ENCODE measurements at places on chromosomes 7 and 10. TPM values are rescaled to one million over a fixed set of nuclear protein-coding genes. Genes with fewer than 3 reads are reported as not detected.

DNA sequence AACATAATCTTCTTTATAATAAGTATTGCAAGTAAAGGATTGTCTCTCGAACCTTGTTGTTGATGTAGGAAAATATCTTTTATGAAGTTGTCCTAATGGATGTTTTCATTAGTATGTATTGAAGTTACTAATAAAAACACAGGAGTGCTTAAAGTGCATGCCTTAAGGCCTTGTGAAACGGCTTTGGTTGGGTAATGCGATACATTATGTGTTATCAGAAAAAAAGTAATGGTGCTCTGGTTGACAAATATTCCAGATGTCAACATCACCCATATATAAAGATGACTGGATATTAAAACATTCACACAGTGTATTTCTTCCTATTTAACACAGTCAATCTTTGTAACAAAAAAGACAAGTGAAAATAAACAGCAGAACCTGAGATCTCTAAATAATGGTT, 310.7 kb downstream of the PRKG1 start:
- DNase-seq, result no peak

GRCh38 chr10:108090476-108091215, 926.1 kb upstream of the SORCS1 start:
- DNase-seq, result no peak

- no peak for DNase-seq
Measured at GRCh38 chr10:13485623-13486022, 43.2 kb downstream of the BEND7 start.

- DNase-seq, result no peak
Measured at GRCh38 chr7:85573844-85574243, 387.0 kb upstream of the SEMA3D start.

- peak; percentile 93 for DNase-seq
Measured at GRCh38 chr10:70887804-70888800, at the start of gene PCBD1. Gene PCBD1 (minus strand): TSS chr10:70888565. CDS start chr10:70888533, 32 bp downstream.

- DNase-seq, result no peak
Measured at GRCh38 chr10:4770801-4771553, 55.0 kb upstream of the AKR1E2 start.

- DNase-seq, result no peak
Measured at GRCh38 chr10:91149550-91149949, 70.9 kb upstream of the PCGF5 start.

- no peak for DNase-seq
Measured at GRCh38 chr7:34322841-34323240, 335.2 kb upstream of the NPSR1 start.

DNA sequence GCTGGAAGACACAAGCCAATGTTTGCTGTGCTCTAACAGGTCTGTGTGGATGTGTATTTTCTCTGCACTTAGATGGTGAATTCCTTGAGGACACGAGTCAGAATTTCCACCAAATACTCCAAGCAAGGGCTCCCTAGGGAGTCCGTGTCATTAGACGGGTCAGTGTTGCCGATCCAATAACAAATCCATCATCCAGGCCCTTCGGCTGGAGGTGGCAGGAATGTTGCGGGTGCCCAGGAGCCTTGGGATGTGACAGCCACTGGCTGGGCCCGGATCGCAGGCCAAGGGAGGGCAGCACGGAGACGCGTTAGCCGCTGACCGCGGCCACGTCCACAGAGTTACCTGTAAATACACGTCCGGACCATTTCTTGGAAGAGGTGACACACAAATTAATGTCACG, 186.8 kb downstream of the WDR37 start:
- peak; percentile 26 for DNase-seq

- DNase-seq, result no peak
Measured at GRCh38 chr10:119896061-119896655, 3.6 kb downstream of the SEC23IP start.

- DNase-seq, result no peak
Measured at GRCh38 chr7:23712368-23713284, 2.6 kb downstream of the STK31 start.

DNA sequence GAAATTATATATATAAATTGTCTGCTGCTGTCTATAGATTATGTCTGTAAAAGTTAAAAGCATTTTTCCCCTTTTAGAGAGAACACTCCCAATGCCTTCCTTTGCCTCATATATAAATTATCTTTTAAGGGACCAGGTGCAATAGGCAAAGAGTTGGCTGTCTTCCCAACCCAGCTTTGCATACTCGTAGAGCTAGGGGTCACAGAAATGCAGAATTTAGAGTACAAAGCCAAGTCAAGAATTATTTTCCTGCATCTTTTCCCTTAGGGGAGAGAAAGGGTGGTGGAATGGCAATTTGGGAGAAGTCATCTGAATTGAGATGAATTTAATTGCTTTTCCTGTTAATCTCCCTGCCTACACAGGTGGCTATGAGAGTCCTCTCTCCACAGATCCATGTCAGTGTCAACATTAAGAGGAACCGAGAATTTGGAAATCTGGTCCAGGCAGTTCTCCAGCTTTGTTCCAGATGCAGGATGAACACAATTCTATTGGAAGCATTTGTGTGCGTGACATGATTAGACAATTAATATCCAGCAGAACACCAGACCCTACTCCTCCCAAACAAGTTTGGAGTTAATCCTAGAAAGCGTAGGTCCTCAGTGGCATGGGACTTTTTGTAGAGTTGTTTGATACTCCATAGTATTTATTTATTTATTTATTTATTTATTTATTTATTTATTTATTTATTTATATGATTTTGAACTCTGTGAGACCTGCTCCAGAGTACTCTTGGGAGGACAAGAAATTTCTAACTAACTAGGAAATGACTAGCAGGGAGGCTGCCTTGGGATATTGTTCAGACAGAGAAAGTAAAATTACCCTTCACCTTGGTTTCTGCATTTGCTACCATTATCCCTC, 80.3 kb upstream of the SKAP2 start:
- no peak for DNase-seq

DNA sequence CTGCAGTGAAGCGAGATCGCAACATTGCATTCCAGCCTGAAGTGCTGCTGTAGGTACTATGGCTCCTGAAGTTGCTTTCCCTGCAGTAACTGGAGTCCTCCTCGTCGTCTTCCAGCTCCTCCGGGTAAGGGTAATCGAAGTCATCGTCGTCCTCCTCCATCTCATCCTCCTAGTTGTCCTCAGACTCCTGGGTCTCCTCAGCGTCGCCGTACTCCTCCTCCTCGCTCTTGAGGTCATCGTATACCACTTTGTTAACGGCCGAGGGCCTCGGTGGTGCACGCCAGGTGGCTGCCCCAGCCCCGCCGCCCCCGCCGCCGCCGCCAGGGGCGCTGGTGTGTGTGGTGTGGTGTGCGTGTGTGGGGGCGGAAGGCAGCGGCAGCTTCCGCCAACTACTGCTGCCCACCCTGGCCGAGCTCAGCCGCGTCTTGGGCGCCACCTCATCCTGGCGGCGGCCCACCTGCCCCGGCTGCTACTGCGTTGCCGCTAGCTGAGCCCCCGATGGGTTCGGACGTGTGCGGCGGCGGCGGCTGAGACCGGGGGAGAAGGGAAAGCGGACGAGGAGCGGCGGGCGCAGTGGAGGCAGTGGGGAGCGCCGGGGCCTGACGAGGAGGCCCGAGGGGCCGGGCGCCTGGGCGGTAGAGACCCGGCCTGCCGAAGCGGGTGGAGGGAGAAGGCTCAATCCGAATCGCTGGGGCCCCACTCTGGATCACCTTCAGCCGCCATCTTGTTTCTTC, 11.8 kb upstream of the ACBD5 start:
- DNase-seq, result peak; percentile 79

DNA sequence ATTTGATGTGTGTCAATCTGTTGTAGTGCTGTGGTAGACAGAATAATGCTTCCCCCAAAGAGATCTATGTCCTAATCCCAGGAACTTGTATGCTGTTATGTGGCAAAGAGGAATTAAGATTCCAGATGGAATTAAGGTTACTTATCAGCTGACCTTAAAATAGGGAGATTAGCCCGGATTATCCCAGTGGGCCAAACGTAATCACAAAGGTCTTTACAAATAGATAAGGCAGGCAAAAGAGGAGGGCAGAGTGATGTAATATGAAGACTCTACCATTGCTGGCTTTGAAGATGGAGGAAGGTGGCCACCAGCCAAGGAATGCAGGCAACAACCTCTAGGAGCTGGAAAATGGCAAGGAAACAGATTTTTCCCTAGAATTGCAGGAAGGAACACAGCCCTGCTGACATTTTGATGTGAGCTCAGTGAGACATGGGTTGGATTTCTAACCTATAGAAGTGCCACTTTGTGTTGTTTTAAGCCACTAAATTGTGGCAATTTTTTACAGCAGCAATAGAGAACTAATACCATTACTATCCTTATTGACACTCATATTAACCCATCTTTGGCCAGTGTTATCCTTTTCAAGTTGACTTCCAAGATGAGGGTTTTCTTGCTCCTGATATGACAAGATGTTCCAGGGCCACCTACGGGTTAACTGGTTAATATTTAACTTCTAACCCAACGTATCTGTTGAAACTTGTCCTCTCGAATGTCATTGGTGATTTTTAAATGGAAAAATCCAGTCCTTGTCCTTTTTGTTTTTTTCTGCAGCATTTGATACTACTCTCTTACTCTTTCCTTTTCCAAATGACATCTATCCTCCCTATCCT, 29.3 kb downstream of the CYCS start:
- DNase-seq, result no peak

DNA sequence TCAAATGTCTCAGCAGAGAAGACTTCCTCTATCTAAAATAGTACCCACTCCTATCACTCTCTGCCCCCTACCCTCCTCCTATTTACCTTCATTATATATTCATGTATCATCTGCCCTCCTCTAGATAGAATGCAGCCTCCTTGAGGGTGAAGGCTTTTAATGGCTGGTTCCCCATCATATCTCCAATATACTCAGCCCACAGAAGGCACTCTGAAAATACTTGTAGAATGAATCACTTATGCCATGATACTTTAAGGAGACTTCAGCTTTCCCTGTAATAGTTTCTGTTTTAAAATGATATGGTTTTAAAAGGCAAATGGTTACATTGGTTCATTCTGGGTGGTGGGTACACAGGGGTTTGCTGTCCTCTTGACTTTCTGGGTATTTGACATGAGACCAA, 25.3 kb downstream of the GFRA1 start:
- no peak for DNase-seq

- DNase-seq, result peak; percentile 23
Measured at GRCh38 chr10:130455111-130455695, 319.0 kb downstream of the GLRX3 start.

GRCh38 chr7:75817116-75817515, 3.5 kb upstream of the CCL24 start:
- DNase-seq, result no peak

DNA sequence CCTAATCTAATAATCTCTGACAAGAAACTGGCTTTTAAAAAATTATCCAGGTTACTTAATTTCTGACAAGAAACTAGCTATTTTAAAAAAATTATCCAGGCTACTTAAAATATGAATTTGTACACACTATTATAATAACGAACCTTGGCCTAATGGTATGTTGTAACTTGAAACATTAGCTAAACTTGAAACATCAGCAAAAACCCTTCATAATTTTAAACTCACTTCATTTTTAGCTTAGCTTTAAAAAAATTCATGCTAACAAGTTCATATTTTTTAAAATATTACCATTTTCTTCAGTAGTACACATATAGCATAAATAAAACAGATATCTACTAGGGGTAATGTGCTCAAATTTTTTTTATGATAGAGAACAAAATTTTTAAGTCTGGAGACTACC, 35.6 kb downstream of the BRAF start:
- DNase-seq, result no peak

DNA sequence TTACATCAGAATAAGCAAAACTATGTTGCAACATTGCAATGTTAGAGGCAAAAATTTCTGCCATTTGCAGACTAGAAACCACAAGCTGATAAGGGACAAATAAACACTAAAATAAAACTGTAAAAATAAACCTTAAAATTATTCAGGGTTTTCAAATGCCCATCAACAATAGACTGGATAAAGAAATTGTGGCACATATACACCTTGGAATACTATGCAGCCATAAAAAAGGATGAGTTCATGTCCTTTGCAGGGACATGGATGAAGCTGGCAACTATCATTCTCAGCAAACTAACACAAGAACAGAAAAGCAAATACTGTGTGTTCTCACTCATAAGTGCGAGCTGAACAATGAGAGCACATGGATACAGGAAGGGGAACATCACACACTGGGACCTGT, 385.0 kb downstream of the PHF14 start:
- DNase-seq, result no peak

GRCh38 chr10:112913661-112914287, 36.3 kb upstream of the TCF7L2 start:
- DNase-seq, result no peak

DNA sequence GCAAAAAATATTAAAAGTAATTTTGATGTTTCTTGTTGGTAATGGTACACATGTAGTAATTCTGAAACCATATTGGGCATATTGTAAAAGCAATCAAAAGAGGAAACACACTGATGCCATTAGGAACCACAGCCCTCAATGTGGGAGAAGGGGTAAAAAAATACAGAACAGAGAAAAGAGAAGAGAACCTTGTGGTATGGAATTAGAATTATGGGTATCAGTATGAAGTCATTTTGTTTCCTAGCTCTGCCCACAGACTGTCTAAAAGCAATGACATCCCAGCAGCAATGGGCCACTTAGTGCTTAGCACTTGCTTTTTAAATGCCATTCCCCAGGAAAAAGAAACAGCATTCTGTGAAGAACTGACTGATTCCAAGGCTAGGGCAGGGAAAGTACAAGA, 61.5 kb downstream of the CPVL start:
- DNase-seq, result no peak

Gene FAM185A
- 8.2 TPM for total RNA-seq

Gene CARD11
- 0.63 TPM for total RNA-seq

Gene NEUROD6
- total RNA-seq, result not detected

Gene TRIL
- 0.18 TPM for total RNA-seq

Gene AP1S1
- 26.8 TPM for total RNA-seq

Gene RHOBTB1
- total RNA-seq, result 3.6 TPM

Gene PAPOLB
- total RNA-seq, result not detected

Gene PCLO
- total RNA-seq, result 0.33 TPM

Gene GLCCI1
- 4.4 TPM for total RNA-seq

Gene CCL24
- total RNA-seq, result 0.88 TPM

Data from left lobe of liver (tissue), 2 donors.